ENCODE measurements at places on chromosomes 3 and 15.

GRCh38 chr3:155211266-155211665 is 82.2 kb downstream of the STRIT1 start:
- no peak for DNase-seq

GRCh38 chr3:181757694-181758306 is 46.1 kb downstream of the SOX2 start:
- no peak for DNase-seq

DNA sequence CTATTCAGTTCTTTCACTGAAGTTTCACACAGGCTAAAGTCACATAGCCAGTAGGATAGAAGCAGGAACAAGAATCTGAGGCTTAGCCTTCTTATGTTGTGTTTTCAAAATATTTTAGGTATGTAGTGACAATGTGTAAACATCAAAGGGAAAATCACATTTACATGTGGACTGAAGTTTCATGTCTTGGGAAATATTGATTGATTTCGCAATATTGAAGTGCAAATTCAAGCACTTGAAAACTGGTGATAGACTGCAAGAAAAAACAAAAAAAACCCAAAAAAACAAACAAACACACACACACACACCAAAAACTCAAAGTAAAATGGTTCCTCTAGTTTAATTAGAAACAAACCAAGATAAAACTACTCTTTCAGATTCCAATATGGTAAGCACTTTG is 773.3 kb downstream of the PDCD6IP start:
- no peak for DNase-seq

DNA sequence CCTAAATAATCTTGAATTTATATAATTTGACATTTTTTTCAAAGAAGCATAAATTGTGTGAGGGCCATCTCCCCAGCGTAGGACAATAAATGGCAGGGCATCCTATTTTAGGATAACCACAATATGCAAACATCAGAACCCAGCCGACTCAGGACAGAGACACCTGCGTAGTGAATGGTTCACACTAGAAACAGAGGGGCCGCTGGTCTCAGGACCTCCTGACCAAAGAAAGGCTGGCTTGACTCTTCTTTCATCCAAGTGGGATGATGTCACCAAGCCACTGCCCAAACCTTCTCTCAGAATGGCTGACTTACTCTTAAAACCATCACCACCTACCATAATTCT is 162.1 kb downstream of the FOXP1 start:
- no peak for DNase-seq

DNA sequence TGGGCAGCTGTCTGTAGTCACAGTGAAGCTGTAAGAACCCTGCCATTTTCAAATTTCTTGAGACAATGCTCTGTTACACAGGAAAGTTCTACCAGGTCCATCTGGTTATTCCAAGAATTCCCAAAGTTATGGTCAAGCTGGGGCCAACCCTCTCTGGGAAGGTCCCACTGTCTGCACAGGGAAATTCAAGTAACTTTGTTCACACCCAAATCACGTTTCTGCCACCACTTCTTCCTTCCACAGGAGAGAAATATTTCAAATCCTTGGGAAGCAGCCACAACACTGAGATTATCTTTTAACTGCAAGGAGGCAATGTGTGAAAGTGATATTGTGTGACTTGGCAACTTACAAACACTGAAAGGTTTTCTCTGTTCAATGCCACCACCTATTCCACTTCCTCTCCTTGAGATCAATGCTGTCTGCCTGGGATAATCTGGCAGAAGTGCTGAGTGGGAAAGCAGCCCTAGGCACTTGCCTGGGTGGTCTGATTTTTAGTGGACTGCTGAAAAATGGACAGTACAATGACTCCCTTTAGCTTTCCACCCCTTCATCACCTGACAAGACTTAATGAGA is 5.6 kb downstream of the SCAMP2 start:
- DNase-seq: no peak

GRCh38 chr3:150889106-150889505 is 16.1 kb downstream of the MINDY4B start:
- DNase-seq: no peak

DNA sequence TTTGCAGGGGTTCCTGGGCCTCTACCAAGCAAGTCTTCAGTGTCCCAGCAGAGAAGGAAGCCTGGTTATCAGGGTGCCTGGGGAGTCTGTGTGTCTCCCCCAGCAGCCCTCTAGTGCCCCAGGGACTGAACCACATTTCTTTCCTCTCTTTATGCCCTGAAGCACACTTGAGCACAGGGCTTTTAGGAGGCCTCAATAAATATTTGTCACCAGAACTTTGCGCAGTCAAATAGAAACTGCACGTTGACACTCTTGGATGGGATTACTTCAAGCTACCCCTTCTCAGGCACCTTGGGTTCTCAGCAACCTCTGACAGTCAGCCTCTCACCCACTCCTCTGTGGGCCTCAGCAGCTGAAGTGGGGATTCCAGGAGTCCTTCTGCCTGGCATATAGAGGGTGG is 226.6 kb upstream of the HES1 start:
- DNase-seq: no peak

DNA sequence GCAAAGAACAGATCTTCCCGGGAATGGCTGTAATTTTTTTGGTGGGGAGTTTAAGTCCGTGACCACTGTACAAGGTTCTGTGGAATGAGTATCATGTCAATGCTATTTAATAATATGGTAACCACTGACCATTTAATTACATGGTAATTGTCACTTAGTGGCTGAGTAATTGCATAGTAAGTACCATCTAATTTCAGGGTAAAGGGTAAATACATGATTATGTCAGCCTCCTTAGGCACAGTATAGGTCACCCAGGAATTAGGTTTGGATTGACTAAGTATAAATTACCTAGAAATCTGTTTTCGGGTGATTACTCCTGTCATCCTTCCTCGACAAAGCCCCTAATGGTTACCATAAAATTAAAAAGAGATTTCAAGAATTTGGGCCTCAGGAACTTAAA is 120.1 kb upstream of the AGBL1 start:
- no peak for DNase-seq

GRCh38 chr15:58931987-58932588 is 1.4 kb downstream of the SLTM start:
- no peak for DNase-seq

GRCh38 chr3:29854821-29855220 is 574.0 kb downstream of the RBMS3 start:
- no peak for DNase-seq

- no peak for DNase-seq
Observed at GRCh38 chr3:123883111-123883510, 1.0 kb downstream of the MYLK start.

DNA sequence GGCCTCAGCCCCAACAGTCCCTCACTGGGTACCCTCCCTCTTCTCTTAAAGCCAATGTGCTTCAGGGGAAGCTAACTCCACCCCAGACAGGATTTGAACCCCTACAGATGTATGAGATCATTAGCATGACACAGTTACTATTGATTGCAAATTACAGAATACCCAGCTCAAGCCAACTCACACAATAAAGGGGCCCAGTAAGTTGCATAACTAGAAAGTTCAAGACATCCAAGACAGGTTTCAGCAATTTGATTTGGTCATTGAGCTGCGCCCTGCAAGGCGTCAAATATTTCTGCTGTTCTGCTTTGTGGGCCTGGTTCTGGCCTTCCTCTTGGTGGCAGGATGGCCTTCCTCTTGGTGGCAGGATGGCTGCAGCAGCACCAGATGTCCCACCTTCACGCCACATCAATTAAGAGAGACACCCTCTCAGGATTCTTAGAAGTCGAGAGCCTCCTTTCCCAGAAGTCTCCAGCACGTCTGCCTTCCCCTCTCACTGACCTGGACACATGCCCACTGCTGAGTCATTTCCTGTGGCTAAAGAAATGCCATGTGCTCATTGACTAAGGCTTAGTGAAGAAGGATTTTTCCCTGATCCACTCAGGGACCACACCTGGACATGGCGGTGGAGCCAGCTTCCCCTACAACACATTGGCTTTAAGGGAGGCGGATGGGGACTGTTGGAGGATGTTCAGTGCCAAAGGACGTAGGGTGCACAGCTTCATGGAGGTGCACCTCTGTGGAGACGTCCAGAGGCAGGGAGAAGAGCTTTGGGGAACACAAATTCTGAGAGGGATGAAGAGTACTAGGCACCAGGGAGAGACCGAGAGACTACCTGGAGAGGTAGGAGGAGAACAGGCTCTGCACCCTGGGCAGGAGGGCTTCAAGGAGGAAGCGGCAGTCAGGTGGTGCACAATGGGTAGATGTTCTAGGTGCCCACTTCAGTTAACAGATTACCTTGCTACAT is 49.1 kb downstream of the DNASE1L3 start:
- no peak for DNase-seq

DNA sequence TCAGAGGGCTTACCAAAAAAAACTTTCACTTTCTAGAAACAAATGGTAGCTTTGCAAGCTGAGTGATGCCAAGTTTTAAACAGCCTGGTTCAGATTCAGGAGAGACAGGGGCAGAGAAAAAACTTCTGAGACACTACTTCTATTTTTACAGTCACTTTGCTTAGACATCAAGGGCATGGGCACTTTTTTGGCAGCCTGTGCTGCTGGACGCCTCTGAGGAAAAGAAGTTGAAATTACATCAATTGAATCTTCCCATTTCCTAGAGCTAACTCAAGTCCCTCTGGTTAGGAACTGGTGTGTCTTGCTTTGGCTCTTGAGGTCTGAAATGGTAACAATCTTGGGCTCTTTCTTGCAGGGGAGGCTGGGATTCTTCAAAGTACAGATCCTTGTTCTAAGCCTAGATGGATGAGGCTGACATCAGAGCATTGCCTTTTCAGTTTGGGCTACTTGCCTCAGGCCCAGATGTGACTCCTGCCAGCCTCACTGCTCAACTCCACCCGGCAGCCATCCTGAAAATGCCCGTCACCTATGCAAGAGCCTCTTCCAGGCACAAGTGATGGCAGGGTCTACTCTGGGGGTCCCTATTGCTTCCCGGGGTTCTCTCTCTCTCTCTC is 357.5 kb downstream of the FOXP1 start:
- DNase-seq: no peak

- no peak for DNase-seq
Observed at GRCh38 chr3:71537211-71537611, 46.3 kb downstream of the FOXP1 start.

DNA sequence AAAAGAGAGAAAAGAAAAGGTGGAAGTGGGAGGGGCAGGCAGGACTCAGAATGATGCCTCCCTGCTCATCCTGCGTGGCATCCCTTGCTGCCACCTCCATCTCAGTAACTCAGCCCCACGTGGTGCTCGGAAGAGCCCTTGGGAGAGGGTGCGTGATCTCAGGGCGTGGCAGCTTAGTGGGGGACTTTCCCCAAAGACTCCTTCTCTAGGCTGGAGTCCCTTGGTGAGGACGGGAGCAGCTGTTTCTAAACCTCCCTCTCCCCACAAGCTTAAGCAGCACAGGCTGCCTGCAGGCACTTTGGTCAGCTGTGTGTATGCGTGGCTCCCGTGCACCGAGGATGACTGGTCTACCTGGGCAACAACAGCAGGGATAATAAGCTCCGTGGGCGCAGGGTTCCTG is 7.4 kb upstream of the ANPEP start:
- no peak for DNase-seq

DNA sequence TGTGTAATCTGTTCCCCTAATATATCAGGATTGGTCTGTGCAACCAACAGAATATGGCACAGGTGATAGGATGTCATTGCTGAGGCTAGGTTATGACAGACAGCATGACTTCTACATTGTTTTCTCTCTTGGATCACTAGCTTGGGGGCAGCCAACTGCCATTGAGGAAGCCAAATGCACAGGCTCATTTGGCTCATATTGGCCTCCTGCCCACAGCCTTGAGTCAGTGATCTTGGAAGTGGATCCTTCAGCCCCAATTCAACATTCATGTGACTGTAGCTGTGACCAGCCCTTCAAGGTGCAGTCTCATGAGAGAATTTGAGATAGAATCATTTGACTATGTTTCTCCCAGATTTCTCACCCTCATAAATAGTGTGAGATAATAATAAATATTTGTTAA is 675.6 kb downstream of the GRM7 start:
- DNase-seq: no peak

- DNase-seq: no peak
Observed at GRCh38 chr3:170007031-170007663, 30.6 kb upstream of the GPR160 start.

DNA sequence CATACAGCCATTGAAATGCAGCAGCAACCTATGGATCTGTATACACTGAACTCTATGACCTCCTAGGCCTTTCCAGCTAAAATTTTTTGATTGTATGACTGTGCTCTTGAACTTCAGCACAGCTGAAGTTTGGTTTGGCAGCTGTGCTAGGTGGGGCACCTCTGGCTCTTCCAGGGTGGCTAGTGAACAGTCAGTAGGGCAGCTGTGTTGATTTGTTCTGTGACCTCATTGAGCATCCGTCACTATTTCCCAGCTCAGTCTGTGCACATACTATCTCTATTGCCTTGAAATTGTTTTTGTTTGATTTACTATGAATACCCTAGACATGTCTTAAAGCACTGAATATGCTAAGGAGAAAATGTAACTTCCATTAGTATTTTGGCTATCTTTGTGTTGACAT is 363.2 kb upstream of the NAALADL2 start:
- DNase-seq: no peak

DNA sequence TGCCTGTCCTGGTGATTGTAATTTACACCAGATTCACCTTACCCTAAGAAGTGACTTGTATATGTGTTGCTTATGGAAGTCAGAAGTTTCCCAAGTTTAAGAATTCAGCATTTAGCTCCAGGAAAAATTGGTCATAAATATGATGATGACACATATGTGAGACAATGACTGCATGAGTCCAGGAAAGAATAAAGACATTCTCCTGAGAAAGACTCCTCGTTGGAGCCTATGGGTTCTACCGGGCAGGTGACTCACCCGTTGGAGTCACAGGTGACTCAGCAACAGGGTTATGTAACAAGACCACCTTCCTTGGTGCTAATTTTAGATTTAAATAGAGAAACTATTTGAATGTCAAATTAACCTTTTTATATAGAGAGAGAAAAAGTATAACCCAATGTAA is 662.4 kb downstream of the FHIT start:
- DNase-seq: no peak

GRCh38 chr3:5332270-5332956 is 144.9 kb downstream of the EDEM1 start:
- DNase-seq: no peak

GRCh38 chr3:45817831-45818522 is 21.6 kb upstream of the SLC6A20 start:
- no peak for DNase-seq

GRCh38 chr3:98038876-98039275 is 3.8 kb upstream of the GABRR3 start:
- DNase-seq: no peak
